ENCODE measurements at places on chromosomes 7 and 10. TPM values are rescaled to one million over a fixed set of nuclear protein-coding genes. Genes with fewer than 3 reads are reported as not detected.

Gene ACHE
- 1.9 TPM for total RNA-seq

Gene EPO
- not detected for total RNA-seq

Gene FGFBP3
- 1.1 TPM for total RNA-seq

Gene IKZF1
- 22.0 TPM for total RNA-seq

Gene ANKRD61
- 0.45 TPM for total RNA-seq

Gene TMEM26
- total RNA-seq = 1.4 TPM

Gene FAM25G
- total RNA-seq = not detected

Gene GHRHR
- total RNA-seq = not detected

Gene MSRB2
- 39.1 TPM for total RNA-seq

Gene AKR1C2
- 767 TPM for total RNA-seq

Gene MYL10
- total RNA-seq = not detected
